ENCODE measurements at places on chromosomes 13 and 19. TPM values are rescaled to one million over a fixed set of nuclear protein-coding genes. Genes with fewer than 3 reads are reported as not detected.

The ZNF880 gene
- 12.2 TPM for total RNA-seq

The KIR2DL1 gene
- not detected for total RNA-seq

DNA sequence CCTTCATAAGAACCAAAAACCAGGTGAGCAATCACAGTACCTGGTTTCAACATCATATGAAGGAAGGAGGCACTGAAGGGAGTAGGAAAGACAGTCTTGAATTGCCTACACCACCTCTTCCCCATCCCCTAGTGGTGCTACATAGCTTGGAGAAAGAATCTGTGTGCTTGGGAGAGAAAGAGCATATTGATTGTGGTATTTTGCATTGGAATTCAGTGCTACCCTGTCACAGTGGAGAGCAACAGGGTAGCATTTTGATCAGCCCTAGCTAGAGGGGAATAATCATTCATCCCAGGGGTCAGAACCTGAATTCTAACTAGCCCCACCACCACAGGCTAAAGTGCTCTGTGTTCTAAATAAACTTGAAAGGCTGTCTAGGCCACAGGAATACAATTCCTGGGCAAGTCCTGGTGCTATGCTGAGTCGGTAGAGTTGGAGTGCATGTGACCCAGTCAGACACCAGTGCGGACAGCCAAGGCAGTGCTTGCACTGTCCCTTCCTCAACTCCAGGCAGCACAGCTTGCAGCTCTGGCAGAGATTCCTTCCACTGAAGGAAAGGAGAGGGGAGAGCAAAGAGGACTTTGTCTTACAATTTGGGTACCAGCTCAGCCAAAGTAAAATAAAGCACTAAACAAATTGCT is 158.7 kb downstream of the VWA8 start:
- H3K4me3 ChIP-seq, result no peak overlapping the region
- DNase-seq, result no peak
- H3K27ac ChIP-seq, result no peak overlapping the region
- H3K36me3 ChIP-seq, result no peaks in the 10 kb centered on the region

DNA sequence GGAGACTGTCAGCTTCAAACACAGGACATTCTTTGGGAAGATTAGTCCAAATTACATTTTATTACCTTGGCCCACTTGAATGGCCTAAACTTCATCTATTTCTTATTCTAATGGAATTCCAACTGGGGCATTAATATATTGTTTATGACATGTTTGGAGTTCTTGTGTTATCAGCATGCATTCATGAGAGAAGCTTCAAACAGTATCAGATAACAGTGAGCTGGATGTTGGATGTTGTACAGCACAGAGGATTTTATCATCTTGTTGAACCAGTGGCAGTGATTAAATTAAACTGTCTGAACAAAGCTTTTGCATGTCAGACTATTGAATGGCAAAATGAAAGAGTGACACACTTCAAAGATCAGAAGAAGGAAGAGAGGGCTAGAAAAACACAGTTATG is 50.0 kb downstream of the MZT1 start:
- DNase-seq, result no peak
- H3K27ac ChIP-seq, result no peak overlapping the region
- no peaks in the 10 kb centered on the region for H3K36me3 ChIP-seq
- no peak overlapping the region for H3K4me3 ChIP-seq
- H3K4me1 ChIP-seq, result no peaks in the 10 kb centered on the region
- no peaks in the 10 kb centered on the region for H3K27me3 ChIP-seq

- H3K27me3 ChIP-seq, result no peaks in the 10 kb centered on the region
- no peaks in the 10 kb centered on the region for H3K4me1 ChIP-seq
- no peaks in the 10 kb centered on the region for H3K36me3 ChIP-seq
- H3K4me3 ChIP-seq, result no peak overlapping the region
- H3K27ac ChIP-seq, result no peak overlapping the region
These were observed 72.6 kb downstream of the DNAJC3 start for GRCh38 chr13:95749545-95749944.

DNA sequence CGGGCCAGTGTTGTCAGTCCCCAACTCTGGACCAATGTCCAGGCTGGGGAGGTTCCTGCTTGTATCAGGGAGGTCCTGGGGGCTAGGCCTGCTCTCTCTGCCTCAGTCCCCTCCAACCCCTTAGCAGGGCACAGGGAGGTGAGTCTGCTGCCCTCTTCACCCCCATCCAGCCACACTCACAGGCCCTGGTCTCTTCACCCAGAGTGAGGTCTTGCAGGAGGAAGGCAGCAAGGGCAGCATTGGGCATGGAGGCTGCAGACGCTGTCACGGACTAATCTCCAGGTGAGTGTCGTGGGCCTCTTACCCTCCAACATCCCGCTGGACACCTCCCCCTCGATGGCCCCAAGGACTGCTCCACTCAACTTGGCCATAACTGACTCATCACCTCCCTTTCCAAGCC is 11.9 kb upstream of the SIGLEC11 start:
- H3K4me3 ChIP-seq, result no peak overlapping the region
- no peaks in the 10 kb centered on the region for H3K27me3 ChIP-seq
- H3K27ac ChIP-seq, result no peak overlapping the region
- H3K4me1 ChIP-seq, result peaks cover 5% of the 10 kb centered on the region
- H3K36me3 ChIP-seq, result no peaks in the 10 kb centered on the region

GRCh38 chr19:33823341-33823740 is 26.7 kb downstream of the KCTD15 start:
- H3K4me1 ChIP-seq, result peaks cover 24% of the 10 kb centered on the region
- H3K36me3 ChIP-seq, result no peaks in the 10 kb centered on the region
- no peak overlapping the region for H3K27ac ChIP-seq
- H3K4me3 ChIP-seq, result no peak overlapping the region
- no peaks in the 10 kb centered on the region for H3K27me3 ChIP-seq

DNA sequence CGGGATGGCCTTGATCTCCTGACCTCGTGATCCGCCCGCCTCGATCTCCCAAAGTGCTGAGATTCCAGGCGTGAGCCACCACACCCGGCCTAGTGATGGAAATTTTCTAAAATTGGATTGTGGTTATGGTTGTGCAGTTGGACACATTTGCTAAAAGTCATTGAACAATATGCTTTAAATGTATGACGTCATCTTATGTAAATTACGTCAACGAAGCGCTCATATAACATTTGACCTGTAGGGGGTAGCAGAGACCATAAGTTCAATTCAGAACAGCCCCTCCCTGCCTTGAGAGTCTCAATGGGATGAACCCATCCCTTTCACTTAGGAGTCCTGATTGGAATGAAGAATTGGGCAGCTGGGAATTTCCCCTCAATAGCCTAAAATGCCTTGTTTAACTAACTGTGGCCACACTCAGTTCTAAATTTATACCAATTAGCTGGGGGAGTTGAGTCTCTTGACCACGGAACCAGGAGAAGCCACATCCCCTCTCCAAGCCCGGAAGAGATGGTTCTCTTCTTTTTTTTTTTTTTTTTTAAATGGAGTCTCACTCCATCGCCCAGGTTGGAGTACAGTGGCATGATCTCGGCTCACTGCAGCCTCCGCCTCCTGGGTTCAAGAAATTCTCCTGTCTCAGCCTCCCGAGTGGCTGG is 15.2 kb upstream of the TLE6 start:
- H3K4me3 ChIP-seq, result no peak overlapping the region
- no peaks in the 10 kb centered on the region for H3K36me3 ChIP-seq
- no peaks in the 10 kb centered on the region for H3K4me1 ChIP-seq
- H3K27ac ChIP-seq, result no peak overlapping the region
- H3K27me3 ChIP-seq, result no peaks in the 10 kb centered on the region

DNA sequence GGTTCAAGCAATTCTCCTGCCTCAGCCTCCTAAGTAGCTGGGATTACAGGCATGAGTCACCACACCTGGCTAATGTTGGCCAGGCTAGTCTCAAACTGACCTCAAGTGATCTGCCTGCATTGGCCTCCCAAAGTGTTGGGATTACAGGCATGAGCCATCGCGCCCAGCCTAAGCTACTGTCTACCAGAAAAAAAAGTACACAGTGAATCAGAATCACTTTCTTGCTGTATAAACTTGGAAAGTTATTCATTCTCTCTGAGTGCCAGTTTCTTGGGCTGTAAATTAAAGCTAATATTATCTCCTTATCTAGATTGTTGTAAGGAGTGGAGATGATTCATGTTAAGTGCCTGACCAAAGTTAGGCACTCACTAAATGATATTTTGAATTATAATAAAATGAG is 242.8 kb downstream of the ENOX1 start:
- H3K4me1 ChIP-seq, result no peaks in the 10 kb centered on the region
- H3K27ac ChIP-seq, result no peak overlapping the region
- H3K27me3 ChIP-seq, result no peaks in the 10 kb centered on the region
- H3K36me3 ChIP-seq, result no peaks in the 10 kb centered on the region
- no peak for DNase-seq

- H3K27ac ChIP-seq, result no peak overlapping the region
- no peaks in the 10 kb centered on the region for H3K36me3 ChIP-seq
- H3K4me3 ChIP-seq, result peak overlapping the region; percentile 45
- no peak for DNase-seq
- H3K27me3 ChIP-seq, result peaks cover 3% of the 10 kb centered on the region
- H3K4me1 ChIP-seq, result peaks cover 13% of the 10 kb centered on the region
These were observed 13.2 kb downstream of the NCAN start for GRCh38 chr19:19224852-19225494.

- no peaks in the 10 kb centered on the region for H3K27me3 ChIP-seq
- no peaks in the 10 kb centered on the region for H3K36me3 ChIP-seq
- no peak overlapping the region for H3K4me3 ChIP-seq
These were observed 11.2 kb upstream of the ARHGEF18 start for GRCh38 chr19:7337380-7338194.

GRCh38 chr13:43545317-43545874 is 241.4 kb downstream of the ENOX1 start:
- H3K36me3 ChIP-seq, result no peaks in the 10 kb centered on the region
- H3K4me3 ChIP-seq, result no peak overlapping the region
- H3K27ac ChIP-seq, result no peak overlapping the region
- DNase-seq, result no peak
- no peaks in the 10 kb centered on the region for H3K27me3 ChIP-seq
- no peaks in the 10 kb centered on the region for H3K4me1 ChIP-seq

DNA sequence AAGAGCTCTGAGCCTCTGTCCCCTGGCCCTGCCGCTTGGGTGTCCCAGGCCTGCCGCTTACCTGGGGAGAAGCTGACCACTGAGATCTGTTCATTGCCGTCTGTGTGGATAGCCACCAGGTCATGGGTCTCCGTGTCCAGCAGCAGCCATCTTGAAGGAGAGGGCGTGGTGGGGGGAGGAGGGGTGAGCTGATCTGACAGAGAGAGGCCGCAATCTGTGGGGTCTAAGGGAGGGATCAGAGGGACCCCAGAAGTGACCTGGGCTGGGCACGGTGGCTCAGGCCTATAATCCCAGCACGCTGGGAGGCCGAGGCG is 14.6 kb upstream of the GPR4 start:
- DNase-seq, result no peak
- H3K27ac ChIP-seq, result peak overlapping the region; percentile 94
- peaks cover 23% of the 10 kb centered on the region for H3K36me3 ChIP-seq
- H3K27me3 ChIP-seq, result no peaks in the 10 kb centered on the region
- H3K4me1 ChIP-seq, result peaks cover 3% of the 10 kb centered on the region
- H3K4me3 ChIP-seq, result no peak overlapping the region

DNA sequence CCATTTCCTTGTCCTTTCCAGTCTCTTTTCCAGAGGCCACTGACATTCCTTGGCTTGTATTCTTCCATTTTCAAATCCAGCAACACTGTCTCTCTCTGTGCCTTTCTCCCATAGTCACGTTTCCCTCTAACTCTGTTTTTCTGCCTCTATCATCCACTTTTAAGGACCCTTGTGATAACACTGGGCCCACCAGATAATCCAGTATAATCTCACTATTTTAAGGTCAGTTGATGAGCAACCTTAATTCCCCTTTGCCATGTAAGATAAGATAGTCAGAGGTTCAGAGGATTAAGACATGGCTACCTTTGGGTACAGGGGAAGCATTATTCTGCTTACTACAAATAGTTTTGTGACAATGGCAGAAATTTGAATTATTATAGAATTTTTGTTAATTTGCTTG is 45.7 kb upstream of the N4BP2L1 start:
- no peak overlapping the region for H3K4me3 ChIP-seq
- no peaks in the 10 kb centered on the region for H3K27me3 ChIP-seq
- no peaks in the 10 kb centered on the region for H3K4me1 ChIP-seq
- DNase-seq, result no peak
- H3K27ac ChIP-seq, result no peak overlapping the region

Data from esophagus squamous epithelium (tissue), 5 donors.